Mesendoderm (in vitro differentiated cells): ENCODE measurements at places on chromosomes 5 and 9.

DNA sequence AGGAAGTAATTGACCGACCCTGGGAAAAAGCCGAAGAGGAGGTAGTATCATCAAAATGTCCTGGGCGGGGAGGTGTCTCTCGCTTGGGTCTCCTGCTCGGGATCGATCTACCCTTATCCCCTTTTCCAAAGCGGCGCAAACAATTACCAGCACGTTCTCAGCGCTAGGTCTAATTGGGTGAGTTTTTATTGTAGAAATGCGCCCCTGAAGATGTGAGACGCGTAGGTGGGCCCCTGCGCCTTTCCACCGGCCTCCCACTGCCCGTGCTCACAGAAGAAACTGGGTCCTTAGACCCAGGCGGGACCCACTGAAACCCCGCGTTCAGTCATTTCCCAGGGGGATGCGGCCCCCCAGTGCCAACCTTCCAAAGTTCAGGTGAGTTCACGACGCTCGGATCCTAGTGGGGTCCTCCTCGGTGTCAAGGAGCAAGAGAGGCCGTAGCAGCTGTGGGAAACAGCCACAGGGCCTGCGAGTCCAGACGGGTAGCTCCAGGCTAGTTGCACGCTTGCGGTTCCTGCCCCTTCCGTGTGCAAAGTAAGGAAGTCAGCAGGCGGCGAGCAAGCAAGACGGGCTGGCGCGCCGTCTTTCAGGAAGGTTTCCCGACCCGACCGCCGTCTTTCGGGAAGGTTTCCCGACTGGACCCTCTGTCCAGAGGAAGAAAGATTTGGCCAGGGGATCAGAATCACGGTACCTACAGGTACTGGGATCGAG, 1.5 kb downstream of the SMIM32 start:
- peak; percentile 75 for DNase-seq

GRCh38 chr9:16680975-16681651, 189.4 kb downstream of the BNC2 start:
- DNase-seq, result no peak

DNA sequence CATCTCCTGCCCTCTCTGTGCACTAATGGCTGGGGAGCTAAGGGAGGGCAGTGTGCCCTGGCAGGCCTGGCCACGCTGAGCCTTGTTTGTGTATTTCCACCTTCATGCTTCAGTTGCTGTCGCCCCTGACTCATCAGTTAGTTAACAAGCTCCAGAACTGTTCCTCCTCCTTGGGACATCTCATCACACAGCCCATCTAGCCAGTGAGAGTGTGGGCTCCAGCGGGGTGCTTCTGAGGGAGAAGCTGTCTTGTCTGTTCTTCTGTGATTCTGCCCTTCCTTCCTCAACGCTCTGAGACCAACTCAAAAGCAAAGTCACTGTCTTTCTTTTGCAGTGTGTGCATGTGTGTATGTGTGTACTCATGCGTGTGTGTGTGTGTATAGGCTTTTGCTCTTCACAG, 58.3 kb upstream of the CPEB4 start:
- no peak for DNase-seq

GRCh38 chr9:93141771-93142483, 7.9 kb upstream of the NINJ1 start:
- no peak for DNase-seq

- no peak for DNase-seq
Observed at GRCh38 chr5:68395926-68396511, 180.5 kb downstream of the PIK3R1 start.

GRCh38 chr9:135380311-135380960, 99.1 kb upstream of the PPP1R26 start:
- no peak for DNase-seq

DNA sequence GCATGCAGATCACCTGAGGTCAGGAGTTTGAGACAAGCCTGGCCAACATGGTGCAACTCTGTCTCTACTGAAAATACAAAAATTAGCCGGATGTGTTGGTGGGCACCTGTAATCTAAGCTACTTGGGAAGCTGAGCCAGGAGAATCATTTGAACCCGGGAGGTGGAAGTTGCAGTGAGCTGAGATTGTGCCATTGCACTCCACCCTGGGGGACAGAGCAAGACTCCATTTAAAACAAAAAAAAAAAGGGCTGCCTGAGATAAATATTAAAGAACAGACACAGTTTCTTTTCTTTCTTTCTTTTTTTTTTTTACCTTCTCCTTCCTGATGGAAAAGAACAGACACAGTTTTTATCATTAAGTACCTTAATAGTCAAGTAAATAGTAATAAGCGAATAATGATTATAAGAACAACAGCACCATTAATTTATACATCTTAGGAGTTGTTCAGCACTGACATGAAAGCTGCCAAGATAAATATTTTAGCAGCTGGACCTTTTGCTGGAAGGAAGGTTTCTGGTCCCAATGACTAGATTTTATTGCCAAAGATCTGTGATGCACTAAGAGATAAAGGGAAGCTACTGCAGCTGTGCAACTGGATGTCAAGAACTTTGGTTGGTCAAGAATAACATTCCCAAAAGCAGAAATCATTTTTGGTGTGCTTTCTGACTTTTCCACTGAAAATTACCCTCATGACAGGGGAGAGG, 7.0 kb downstream of the CENPP start:
- no peak for DNase-seq

- DNase-seq, result no peak
Observed at GRCh38 chr9:110994771-110995241, 43.5 kb downstream of the LPAR1 start.

DNA sequence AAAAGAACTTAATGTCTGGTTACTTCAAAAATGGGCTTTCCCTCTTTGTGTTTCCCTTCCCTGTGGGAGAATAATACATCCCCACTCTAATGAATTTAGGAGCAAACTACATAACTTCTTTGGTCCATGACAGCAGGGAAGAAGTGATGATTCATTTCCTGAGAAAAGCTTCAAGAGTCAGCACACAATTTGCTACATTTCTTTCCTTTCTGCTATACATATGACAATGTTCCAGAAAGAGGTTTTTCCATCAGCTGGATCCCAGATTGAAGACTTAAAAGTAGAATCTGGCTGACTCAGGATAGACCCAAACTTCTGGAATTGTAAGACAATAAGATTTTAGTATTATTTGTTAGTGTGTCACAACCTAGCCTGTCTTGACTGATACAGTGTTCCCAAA, 126.1 kb downstream of the DRD1 start:
- no peak for DNase-seq

- peak; percentile 43 for DNase-seq
Observed at GRCh38 chr9:95383845-95384244, 66.3 kb upstream of the FANCC start.

GRCh38 chr9:127155314-127155960, 33.0 kb upstream of the ANGPTL2 start:
- no peak for DNase-seq

GRCh38 chr5:117803533-117803932, 1184.8 kb downstream of the DTWD2 start:
- no peak for DNase-seq

DNA sequence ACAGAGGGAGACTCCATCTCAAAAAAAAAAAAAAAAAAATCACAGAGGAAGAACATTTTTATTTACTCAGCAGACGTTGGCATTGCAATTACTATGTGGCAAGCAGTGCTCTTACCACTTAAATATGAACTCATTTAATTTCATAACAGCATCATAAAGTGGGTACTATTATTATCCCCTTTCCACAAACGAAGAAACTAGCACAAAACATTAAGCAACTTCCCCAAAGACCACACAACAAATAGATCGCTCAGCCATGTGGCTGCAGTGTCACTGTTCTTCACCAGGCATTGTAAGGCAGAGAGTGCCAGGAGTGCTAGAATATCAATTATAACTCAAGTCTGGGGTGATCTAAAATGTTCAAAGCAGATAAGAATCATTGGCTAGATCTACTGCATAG, 69.8 kb upstream of the PLPP6 start:
- DNase-seq, result no peak

DNA sequence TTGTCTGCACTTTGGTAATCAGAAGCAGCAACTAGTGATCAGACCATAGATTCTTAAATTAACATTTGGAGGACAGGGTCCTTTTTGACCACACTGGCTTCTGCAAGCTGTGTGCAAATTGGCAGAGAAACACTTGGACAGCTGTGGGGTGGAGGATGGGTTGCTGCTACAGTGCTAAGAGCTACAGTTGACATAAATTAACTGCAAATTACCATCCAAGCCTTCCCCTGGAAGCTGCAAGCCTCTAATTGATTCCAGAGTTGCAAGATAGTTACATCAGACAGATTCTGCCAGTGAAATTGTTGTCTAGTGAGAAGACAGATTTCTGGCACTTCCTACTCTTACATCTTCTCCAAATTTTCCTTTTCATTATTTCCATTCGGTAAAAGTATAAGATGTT, 517.7 kb downstream of the DIRAS2 start:
- peak; percentile 21 for DNase-seq
